ENCODE measurements at places on chromosomes 12 and 14.
A peak's percentile ranks its signal among the peaks of the same experiment; 100 is the strongest.

DNA sequence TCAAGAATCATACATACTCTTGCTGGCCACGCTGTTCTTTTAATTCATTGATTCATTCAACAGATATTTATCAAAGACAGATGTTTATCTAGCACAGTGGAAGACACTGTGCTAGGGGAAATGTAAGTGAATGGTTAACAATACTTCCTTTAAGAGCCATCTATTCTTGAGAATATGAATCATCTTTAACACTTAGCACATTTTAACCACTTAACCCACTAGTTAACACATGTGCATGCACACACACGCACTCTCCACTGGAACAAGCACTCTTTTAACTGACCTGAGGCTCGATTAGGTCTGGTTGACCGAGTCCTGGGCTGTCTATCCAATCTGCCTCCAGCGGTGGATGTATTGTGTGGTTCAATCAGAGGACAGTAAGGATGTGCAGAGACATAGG is 34.6 kb downstream of the LMNTD1 start:
- DNase-seq, result peak; percentile 5

- DNase-seq, result no peak
Observed at GRCh38 chr14:74641601-74642391, 29.8 kb upstream of the LTBP2 start.

DNA sequence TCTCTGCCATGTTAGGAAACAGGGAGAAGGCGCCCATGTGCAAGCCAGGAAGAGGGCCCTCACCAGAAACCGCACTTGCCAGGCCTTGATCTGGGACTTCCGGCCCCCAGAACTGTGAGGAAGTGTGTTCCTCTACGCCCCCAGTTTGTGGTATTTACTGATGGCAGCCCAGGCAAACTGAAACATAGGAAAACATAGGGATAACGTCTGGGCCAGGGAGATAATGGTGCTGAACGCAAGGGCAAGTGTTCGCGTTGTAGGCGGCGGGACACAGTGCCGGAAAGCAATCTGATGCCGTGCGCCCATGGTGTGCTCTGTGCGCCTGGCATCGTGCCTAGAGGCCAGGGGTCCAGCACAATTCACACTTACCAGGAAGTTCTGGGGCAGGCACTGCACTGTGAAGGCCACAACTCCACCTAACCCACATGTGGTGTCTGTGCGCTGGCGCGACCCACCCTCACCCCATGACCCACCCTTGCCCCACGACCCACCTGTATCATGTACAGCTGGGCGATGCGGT is 53.6 kb downstream of the ARL6IP4 start:
- no peak for DNase-seq

GRCh38 chr14:23101213-23101970 is 3.4 kb downstream of the CIROP start:
- no peak for DNase-seq

DNA sequence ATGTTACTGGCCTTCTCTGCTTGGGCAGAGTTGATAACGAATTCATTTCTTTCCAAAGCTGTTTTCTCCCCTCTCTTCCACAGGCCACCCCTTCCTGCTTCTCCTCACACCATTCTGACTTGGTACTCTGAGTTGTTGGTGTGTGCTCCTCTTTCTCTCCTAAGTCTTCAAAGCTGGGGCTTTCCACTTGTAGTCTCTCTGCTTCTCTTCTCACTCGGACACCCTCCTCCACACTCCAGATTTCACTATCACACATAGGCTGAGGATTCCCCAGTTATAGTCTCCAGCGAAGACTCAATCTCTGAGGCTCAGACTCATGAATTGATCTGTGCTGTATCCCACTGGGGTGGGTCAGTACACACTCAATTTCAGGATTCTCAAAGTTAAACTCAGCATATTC is 201.0 kb downstream of the SSPN start:
- DNase-seq, result no peak

GRCh38 chr12:101997102-101997501 is 64.7 kb downstream of the WASHC3 start:
- DNase-seq, result no peak

Data from activated naive CD8-positive, alpha-beta T cell treated with anti-CD3 and anti-CD28 coated beads, Interleukin-2, amount 50 U/mL, for 24 hours (primary cell).